ENCODE measurements at places on chromosomes 2 and 18.

DNA sequence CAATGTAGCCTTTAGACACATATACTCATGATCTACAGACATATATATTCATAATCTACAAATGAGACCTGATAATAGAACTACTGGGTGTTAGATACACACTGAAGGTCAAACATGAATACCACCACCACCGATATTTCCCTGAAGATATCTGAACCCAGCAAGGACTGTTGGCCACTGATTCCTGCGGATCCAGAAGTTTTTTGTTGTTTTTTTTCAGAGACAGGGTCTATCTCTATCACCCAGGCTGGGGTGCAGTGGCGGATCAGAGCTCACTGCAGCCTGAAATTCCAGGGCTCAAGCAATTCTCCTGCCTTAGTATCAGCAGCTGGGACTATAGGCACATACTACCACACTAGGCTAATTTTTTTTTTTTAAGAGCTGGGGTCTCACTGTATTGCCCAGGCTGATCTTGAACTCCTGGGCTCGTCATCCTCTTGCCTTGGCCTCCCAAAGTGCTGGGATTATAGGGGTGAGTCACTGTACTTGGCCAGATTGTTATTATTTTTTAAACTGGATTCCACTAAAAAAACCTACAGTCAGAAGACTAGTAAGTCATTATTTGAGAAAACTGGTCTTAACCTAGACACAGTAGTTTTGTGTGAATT is 1.8 kb downstream of the METTL5 start:
- no peak for DNase-seq

DNA sequence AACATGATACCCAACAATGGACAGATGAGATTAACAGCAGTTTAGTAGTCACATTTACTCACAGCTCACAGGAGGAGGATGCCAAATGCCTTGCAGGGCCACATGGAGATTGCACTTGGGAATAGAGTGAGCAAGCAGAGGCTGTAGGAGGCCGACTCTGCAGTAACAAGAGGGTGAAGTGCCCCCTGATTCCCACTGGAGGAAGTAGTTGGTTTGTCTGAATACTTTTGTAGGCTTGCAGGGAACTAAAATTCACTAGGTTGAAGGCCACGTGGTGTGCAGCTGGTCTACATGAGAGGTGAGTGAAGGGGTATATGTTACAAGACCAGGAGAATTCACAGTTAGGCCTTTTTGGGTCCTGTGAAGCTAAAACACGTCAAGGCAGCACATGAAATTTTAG is 419.3 kb upstream of the TNP1 start:
- no peak for DNase-seq

DNA sequence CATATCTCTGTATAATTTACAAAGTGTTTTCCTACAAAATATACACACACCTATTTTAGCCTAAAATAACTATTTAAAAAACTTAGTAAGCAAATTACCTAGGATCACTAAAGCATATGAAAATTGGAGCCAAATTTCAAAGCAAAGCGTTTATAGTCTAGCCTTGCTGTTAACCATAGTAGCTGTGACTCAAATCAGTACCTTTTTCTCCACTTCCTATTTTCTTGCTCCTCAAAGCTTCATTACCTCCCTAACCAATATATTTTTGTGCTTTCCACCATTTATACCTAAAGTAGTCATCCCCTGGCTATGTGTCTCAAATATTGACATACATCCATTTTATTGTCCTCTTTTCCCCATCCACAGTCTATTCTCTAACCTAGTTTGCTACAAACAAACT is 73.1 kb downstream of the ERBB4 start:
- DNase-seq, result no peak

DNA sequence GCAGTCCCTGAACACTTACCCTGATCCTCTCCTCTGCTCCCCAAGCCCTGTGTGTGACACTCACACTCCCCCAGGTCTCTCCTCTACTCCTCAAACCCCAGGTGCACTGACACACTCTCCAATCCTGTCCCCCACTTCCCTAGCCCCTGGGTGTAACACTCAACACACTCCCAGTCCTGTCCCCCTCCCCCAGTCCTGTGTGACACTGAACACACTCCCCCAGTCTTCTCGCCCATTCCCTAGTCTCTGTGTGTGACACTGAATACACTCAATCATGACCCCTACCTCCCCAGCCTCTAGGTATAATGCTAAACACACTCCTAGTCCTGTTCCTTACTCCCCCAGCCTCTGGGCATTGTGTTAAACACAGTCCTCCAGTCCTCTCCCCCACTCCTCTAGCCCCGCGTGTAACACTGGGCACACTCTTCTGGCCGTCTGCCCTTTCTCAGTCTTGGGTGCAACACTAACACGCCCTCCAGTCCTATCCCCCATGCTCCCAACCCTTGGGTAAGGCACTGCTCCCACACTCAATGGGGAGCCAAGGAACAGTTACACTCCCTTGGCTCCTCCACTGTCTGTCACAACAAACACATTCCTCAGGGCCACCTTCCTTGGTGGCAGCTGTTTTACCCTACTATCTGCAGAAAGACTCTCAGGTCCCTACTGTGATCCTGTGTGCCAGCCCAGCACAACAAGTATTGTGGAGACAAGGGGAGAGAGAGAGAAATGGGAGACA is 82.5 kb upstream of the PKDCC start:
- no peak for DNase-seq

DNA sequence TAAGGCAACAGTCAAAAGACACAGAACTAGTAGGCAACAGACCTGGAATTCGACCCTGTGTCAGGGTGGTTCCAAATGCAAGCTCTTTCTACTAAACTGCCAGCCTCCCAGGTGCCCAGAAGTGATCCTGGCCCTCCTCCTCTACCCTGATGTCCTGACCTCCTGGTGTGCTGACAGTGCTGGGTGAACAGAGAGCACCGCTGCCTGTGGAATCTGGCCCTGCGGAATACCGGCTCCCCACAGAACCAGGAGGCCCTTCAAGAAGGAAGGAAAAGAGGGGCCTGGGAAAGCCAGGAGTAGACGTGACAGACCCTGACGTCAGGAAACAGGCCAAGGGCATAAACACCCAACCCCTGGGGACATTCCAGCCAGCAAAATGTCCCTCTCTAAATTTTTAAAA is 120.3 kb downstream of the NOL10 start:
- DNase-seq, result no peak

DNA sequence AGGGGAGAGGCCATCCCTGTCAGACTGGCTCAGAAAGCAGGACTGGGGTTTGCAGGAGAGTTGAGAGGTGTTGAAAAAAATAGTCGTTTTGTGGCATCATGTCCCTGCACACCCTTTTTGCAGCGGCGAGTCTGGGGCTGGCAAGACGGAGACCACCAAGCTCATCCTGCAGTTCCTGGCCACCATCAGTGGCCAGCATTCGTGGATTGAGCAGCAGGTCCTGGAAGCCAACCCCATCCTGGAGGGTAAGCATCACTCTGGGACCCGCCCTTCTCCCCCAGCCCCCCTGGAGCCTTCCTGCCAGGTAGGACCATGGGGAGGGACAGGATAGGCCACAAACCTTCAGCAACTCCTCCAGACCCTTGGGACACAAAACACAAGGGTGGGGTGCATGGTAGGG is 34.2 kb downstream of the MYO7B start:
- no peak for DNase-seq

DNA sequence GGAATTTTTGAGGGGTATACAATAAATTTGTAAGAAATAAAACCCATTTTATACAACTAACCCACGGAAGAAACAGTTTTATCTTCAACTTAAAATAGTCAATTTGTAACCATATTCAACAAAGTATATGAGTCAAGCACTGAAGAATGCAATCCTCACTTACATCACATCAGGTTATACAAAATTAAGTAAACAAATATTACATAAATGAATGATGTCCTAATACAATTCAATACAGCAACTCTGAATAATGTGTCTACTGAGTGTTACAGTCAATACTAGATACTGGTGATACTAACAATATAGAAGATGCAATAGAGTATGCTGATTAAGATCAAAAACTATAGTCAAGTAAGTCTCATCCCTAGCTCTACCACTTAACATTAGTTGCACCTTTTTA is 58.6 kb downstream of the FANCL start:
- DNase-seq, result no peak

GRCh38 chr18:50203801-50204604 is 9.1 kb upstream of the MYO5B start:
- no peak for DNase-seq

DNA sequence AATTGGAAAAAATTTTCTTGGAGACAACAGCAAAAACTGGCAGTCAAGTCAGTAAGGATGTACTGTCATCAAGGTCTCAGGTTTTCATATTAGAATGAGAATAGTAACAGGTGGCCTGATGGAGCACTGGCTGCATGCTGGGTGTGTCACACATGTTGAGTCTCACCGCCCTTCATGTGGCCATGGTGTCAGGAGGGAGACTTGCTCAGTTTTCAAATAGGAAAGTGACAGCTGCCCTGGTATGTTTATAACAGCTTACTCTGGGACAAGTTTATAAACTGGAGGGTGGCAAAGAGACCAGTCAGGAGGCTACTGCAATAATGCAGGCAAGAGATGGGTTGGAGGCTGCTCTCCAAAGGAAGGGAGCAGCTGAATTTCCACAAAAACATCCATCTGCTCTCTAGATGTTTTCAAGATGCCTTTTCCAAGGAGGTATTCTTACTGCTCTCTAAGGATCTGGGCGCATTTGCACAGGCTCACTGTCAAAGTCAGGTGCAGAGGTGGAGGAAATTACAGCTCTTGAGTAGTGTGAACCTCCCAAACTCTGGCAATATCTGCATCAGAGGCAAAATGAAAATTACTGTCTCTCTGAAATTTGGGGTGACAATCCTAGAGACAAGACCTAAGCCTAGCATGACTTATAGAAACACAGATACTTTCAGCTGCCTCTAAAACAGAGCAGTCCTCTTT is 321.9 kb upstream of the RAB12 start:
- no peak for DNase-seq

- DNase-seq, result no peak
Observed at GRCh38 chr2:9985531-9986328, 34.2 kb downstream of the GRHL1 start.

DNA sequence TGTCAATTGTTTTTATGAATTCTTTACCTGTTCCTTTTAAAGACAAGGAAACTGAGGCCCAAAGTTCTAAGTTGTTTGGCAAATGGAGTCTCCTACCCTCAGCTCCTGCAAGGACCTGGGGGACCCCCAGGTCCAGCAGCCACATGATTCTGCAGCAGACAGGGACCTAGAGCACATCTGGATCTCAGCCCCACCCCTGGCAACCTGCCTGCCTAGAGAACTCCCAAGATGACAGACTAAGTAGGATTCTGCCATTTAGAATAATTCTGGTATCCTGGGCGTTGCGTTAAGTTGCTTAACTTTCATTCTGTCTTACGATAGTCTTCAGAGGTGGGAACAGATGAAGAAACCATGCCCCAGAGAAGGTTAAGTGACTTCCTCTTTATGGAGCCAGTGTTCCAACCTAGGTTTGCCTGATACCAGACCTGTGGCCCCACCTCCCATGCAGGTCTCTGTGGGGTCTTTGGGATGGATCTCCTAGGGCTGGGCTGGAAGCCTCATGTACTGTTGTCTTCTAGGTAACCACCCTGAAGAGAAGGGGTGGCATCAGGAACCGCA is 5.6 kb upstream of the CENPA start:
- no peak for DNase-seq

GRCh38 chr18:69580107-69580506 is 179.4 kb downstream of the DOK6 start:
- DNase-seq, result no peak

- no peak for DNase-seq
Observed at GRCh38 chr2:212097001-212097400, 441.6 kb downstream of the ERBB4 start.

Measured in stimulated activated CD4-positive, alpha-beta T cell treated with anti-CD3 and anti-CD28 coated beads, Interleukin-12 subunit alpha, Interleukin-12 subunit beta, amount 100 ng/mL, for 24 hours (primary cell).